ENCODE measurements at places on chromosomes 11 and 22. TPM values are rescaled to one million over a fixed set of nuclear protein-coding genes. Genes with fewer than 3 reads are reported as not detected.

DNA sequence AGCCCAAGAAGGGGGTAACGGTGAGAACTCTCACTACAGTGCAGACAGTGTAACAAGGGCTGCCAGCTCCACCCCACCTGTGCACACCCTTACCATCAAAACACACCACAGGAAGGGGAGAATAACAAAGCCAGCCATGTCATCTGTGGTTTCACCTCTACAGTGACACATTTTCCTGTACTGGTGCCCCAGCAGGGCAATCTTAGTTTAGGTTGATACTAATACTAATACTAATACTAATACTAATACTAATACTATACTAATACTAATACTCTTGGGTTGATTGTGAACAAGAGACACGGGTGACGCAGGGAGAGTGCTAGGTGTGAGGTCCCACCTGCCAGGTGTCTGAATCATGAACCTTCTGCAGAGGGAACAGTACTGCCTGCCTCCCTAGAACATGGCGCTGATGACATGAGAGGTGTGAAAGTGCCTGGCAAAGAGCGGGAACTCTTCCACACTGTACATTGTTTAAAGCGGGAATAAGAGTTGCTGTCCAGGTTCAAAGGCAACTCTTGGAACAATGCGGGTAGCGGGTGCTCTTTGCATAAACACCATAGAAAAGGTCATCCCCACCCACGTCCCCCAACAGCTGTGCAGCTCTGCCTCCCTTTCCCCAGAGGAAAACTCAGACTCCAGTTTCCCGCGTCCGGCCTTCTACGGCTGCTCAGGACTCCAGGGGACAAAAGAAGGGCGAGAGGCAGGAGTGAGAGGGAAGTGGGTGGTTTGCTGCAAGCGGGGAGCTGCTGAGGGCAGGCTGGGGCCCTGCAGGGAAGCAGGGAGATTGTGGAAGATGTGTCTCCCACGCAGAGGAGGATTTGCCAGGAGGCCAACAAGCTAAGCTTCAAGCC lies 25.0 kb upstream of the TMPRSS4 start:
- no peak for DNase-seq
- H3K4me3 ChIP-seq, result no peak overlapping the region
- H3K27ac ChIP-seq, result no peak overlapping the region
- H3K27me3 ChIP-seq, result peaks cover 44% of the 10 kb centered on the region

Gene OR10G8
- total RNA-seq, result not detected

Gene KRTAP5-8
- total RNA-seq, result not detected

DNA sequence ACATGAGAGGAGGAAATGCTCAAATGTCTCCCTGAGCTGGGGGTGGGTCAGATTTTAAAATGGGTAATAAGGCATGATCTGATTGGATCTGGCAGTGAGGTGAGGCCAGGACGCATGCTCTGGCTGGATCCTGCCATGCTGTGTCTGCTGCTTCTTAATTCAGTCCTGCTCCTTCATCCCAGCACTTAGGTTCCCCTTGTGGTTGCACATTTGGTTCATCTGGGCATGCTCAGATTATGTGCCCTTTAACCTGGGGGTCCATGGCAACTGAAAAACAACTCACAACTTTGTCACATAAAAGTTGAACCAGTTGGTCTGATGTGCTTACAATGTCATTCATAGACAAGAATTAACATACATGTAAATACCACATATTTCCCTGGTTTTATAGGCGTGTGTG lies 67.9 kb downstream of the PIWIL4 start:
- no peak for DNase-seq
- H3K36me3 ChIP-seq, result no peaks in the 10 kb centered on the region
- peaks cover 25% of the 10 kb centered on the region for H3K4me1 ChIP-seq
- H3K4me3 ChIP-seq, result no peak overlapping the region
- no peaks in the 10 kb centered on the region for H3K27me3 ChIP-seq
- H3K27ac ChIP-seq, result no peak overlapping the region

- H3K4me1 ChIP-seq, result peaks cover 45% of the 10 kb centered on the region
- no peak for DNase-seq
- H3K36me3 ChIP-seq, result peaks cover 24% of the 10 kb centered on the region
- no peaks in the 10 kb centered on the region for H3K27me3 ChIP-seq
- no peak overlapping the region for H3K27ac ChIP-seq
These were observed 92.2 kb upstream of the PHOX2A start for GRCh38 chr11:72336163-72336562.

GRCh38 chr22:37533995-37534394 lies 14.8 kb upstream of the CARD10 start:
- H3K27ac ChIP-seq, result peak overlapping the region; percentile 39
- DNase-seq, result peak; percentile 69
- H3K36me3 ChIP-seq, result no peaks in the 10 kb centered on the region
- H3K27me3 ChIP-seq, result peaks cover 7% of the 10 kb centered on the region
- H3K4me3 ChIP-seq, result peak overlapping the region; percentile 50
- H3K4me1 ChIP-seq, result peaks cover 28% of the 10 kb centered on the region

GRCh38 chr22:27420195-27420816 lies 381.2 kb downstream of the MN1 start:
- H3K27ac ChIP-seq, result peak overlapping the region; percentile 42
- DNase-seq, result no peak
- peak overlapping the region; percentile 76 for H3K4me3 ChIP-seq
- peaks cover 36% of the 10 kb centered on the region for H3K4me1 ChIP-seq
- peaks cover 2% of the 10 kb centered on the region for H3K27me3 ChIP-seq
- H3K36me3 ChIP-seq, result peaks cover 6% of the 10 kb centered on the region

DNA sequence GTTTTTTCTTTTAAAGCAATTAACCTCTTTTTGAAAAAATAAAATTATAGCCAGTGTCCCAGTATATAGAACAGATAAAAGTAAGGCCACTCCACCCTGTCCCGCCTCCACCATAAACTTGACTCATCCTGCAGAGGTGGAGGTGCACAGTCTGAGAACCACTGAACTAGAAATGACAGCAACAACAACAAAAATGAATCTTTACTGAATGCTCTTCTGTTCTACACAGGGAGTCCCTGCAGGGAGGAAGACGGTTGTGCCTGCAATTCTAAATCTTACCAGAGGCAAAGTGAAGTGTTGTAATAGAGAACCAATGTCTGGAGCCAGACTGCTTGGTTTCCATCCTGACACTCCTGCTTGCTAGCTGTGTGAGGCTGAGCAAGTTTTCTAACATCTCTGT lies 162.3 kb downstream of the FBXO7 start:
- H3K27ac ChIP-seq, result no peak overlapping the region
- no peak for DNase-seq
- peaks cover 5% of the 10 kb centered on the region for H3K4me1 ChIP-seq
- H3K36me3 ChIP-seq, result no peaks in the 10 kb centered on the region
- H3K27me3 ChIP-seq, result peaks cover 1% of the 10 kb centered on the region

DNA sequence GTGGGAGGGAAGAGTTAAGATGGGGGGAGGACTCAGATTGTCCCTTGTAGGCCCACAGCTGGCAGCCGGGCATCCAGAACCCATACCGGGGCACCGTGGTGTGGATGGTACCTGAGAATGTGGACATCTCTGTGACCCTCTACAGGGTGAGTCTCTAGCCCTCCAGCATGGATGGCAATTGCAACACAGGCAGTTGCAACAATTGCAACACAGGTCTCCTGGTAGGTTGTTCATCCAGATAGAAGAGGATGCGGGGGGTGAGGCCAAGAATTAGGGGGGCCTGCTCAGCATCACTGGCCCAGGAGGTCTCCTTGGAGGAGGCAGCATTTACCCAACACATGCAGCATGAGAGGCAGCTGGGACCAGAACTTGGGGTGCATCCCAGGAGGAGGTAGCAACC lies 3.4 kb downstream of the EHBP1L1 start:
- DNase-seq, result no peak
- H3K4me3 ChIP-seq, result no peak overlapping the region
- H3K4me1 ChIP-seq, result peaks cover 35% of the 10 kb centered on the region
- peaks cover 12% of the 10 kb centered on the region for H3K36me3 ChIP-seq
- peaks cover 8% of the 10 kb centered on the region for H3K27me3 ChIP-seq

Gene FOSL1
- total RNA-seq, result 207 TPM

GRCh38 chr11:128553662-128554362 lies 33.5 kb downstream of the ETS1 start:
- H3K27me3 ChIP-seq, result no peaks in the 10 kb centered on the region
- H3K4me3 ChIP-seq, result no peak overlapping the region
- no peak overlapping the region for H3K27ac ChIP-seq
- peaks cover 10% of the 10 kb centered on the region for H3K4me1 ChIP-seq
- H3K36me3 ChIP-seq, result no peaks in the 10 kb centered on the region

DNA sequence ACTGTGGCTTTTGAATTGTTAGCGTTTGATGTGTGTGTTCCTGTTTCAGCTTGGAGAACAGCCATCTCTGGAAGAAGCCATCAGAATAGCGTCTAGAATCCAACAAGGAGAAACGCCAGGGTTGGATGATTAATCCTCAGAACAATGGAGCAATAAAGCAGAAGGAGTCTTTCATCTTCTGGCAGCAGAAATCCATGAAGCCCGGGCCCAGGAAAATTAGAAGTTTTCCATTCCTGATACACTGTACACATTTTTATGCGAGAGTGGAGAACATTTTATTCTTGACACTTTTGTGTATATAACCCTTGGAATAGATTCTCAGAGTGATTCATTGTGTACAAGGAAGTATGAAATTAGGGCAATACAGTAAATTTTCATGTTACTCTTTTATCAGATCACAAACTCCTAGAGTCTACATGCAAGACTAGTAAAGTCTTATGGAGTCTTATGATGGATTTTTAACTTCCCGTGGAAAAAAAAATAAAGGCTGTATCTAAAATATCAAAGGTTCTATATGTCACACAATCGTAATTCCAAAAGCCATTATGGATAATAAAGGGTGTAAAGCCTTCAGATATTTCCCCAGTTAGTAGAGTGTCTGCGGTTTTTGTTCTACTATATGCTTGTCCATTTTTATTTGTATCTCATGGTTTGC lies 45.9 kb upstream of the WEE1 start:
- H3K4me3 ChIP-seq, result peak overlapping the region; percentile 71
- peaks cover 6% of the 10 kb centered on the region for H3K36me3 ChIP-seq
- peak; percentile 61 for DNase-seq

GRCh38 chr22:46824344-46824909 lies 62.0 kb downstream of the TBC1D22A start:
- H3K27me3 ChIP-seq, result peaks cover 3% of the 10 kb centered on the region
- peaks cover 26% of the 10 kb centered on the region for H3K4me1 ChIP-seq
- H3K4me3 ChIP-seq, result no peak overlapping the region
- H3K36me3 ChIP-seq, result 0 out of 2 replicates have a peak, but pooled peaks cover 14% of the 10 kb centered on the region
- H3K27ac ChIP-seq, result 0 out of 2 replicates have a peak overlapping the region, but pooled peaks have one; percentile 8
- DNase-seq, result no peak

DNA sequence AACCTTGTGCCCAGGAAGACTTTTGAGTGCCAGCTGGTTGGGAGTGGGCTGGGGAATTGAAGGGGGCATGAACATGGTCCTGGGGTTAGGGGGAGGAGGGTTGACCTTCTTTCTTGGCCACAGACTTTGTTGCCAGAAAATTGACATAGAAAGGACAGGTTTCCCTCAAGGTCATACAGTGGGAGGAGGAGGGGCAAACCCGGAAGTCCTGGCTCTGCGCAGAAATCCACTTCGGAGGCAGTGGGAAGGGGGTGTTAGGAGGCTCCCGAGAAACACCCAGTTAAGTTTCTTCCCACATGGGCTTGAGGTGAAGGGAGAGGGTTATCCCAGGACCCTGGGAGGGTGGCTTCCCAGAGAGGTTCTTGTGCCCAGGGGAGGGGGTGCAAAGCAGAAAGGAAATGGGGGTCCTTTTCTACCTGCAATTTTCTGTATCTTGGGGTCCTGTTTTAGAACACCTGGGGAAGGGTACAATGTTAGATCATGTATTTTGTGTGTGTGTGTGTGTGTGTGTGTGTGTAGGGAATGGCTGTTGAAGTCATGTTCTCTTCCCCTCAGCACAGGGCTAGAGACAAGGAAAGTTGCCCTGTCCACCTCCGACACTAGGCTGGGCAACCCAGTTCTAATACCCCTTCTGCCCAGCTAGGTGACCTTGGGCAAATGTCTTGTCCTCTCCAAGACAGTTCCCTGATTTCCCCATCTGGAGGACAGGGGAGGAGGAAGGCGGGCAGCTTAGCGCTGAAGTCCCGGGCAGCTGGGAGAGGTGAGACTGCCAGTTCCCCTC lies 1.1 kb downstream of the PVALB start:
- peaks cover 72% of the 10 kb centered on the region for H3K27me3 ChIP-seq
- no peaks in the 10 kb centered on the region for H3K4me1 ChIP-seq
- no peak for DNase-seq
- no peak overlapping the region for H3K4me3 ChIP-seq
- no peak overlapping the region for H3K27ac ChIP-seq
- H3K36me3 ChIP-seq, result no peaks in the 10 kb centered on the region

GRCh38 chr11:70470127-70470526 lies 71.8 kb downstream of the CTTN start:
- no peaks in the 10 kb centered on the region for H3K36me3 ChIP-seq
- H3K4me3 ChIP-seq, result no peak overlapping the region
- H3K27me3 ChIP-seq, result peaks cover 30% of the 10 kb centered on the region
- no peak for DNase-seq

Data from HFFc6 (cell line).